Right atrium auricular region (tissue), 2 donors: ENCODE measurements at places on chromosomes 3 and 15. TPM values are rescaled to one million over a fixed set of nuclear protein-coding genes. Genes with fewer than 3 reads are reported as not detected.

Gene TAGLN3
- total RNA-seq, result not detected

DNA sequence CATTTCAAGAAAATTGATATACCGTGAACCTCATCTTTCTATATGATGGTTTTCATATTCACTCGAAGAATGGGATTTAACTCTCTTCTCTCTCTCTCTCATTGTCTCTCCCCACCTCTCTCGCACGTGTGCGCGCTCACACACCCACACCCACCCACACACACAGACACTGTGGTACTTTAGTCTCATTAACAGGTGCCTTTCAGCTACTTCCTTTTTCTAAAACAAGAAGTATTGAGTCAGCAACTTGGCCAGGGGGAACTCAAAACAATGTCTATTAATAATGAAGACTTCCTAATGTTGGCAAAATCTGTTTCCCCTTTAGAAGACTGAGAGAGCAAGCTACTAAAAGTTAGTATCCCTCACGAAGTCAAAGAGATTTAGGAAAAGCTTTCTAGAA is 150.7 kb downstream of the TMCO5A start:
- H3K4me1 ChIP-seq, result peaks cover 12% of the 10 kb centered on the region
- no peak for DNase-seq
- H3K27me3 ChIP-seq, result no peaks in the 10 kb centered on the region
- H3K4me3 ChIP-seq, result no peak overlapping the region
- H3K27ac ChIP-seq, result no peak overlapping the region

Gene ILDR1
- not detected for total RNA-seq

Gene ANKRD34C
- not detected for total RNA-seq

GRCh38 chr3:17023006-17023664 is 138.4 kb downstream of the PLCL2 start:
- no peak overlapping the region for H3K27ac ChIP-seq
- H3K4me1 ChIP-seq, result no peaks in the 10 kb centered on the region
- no peak overlapping the region for H3K4me3 ChIP-seq
- DNase-seq, result no peak
- no peaks in the 10 kb centered on the region for H3K36me3 ChIP-seq

- H3K4me3 ChIP-seq, result no peak overlapping the region
- no peaks in the 10 kb centered on the region for H3K4me1 ChIP-seq
- no peaks in the 10 kb centered on the region for H3K27me3 ChIP-seq
- no peak overlapping the region for H3K27ac ChIP-seq
Measured at GRCh38 chr3:37540786-37541185, 320.9 kb upstream of the CTDSPL start.

Gene FETUB
- total RNA-seq, result not detected

Gene LDHAL6B
- not detected for total RNA-seq

Gene PDE8A
- total RNA-seq, result 19.2 TPM

- H3K4me1 ChIP-seq, result no peaks in the 10 kb centered on the region
- no peaks in the 10 kb centered on the region for H3K27me3 ChIP-seq
- no peaks in the 10 kb centered on the region for H3K36me3 ChIP-seq
- H3K4me3 ChIP-seq, result no peak overlapping the region
Measured at GRCh38 chr3:82088749-82089148, 327.3 kb upstream of the GBE1 start.

DNA sequence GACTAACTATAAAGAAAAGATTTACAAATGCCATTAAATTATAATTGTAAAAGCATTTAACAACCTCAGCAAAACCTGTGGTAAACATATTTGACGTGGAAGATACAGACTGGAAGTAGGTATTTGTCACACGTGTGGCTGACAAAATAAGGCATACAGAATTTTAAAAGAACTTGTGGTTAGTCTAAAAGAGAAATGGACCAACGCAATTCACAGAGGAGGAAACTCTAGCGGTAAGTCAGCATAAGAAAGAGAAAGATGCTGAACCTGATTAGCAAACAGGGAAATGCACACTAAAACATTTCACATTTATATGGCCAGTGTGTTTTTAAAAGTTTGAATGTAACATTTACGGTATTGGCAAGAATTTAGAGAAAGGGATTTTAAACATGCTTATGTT is 35.3 kb downstream of the KCNH8 start:
- H3K27ac ChIP-seq, result no peak overlapping the region
- DNase-seq, result no peak
- H3K36me3 ChIP-seq, result no peaks in the 10 kb centered on the region

- no peak overlapping the region for H3K4me3 ChIP-seq
- H3K27me3 ChIP-seq, result no peaks in the 10 kb centered on the region
- DNase-seq, result no peak
- H3K27ac ChIP-seq, result peak overlapping the region; percentile 69
- peaks cover 3% of the 10 kb centered on the region for H3K4me1 ChIP-seq
Measured at GRCh38 chr3:64150623-64151207, 74.6 kb downstream of the PRICKLE2 start.
